ENCODE measurements at places on chromosomes 5 and 9. TPM values are rescaled to one million over a fixed set of nuclear protein-coding genes. Genes with fewer than 3 reads are reported as not detected.
A peak's percentile ranks its signal among the peaks of the same experiment; 100 is the strongest.

DNA sequence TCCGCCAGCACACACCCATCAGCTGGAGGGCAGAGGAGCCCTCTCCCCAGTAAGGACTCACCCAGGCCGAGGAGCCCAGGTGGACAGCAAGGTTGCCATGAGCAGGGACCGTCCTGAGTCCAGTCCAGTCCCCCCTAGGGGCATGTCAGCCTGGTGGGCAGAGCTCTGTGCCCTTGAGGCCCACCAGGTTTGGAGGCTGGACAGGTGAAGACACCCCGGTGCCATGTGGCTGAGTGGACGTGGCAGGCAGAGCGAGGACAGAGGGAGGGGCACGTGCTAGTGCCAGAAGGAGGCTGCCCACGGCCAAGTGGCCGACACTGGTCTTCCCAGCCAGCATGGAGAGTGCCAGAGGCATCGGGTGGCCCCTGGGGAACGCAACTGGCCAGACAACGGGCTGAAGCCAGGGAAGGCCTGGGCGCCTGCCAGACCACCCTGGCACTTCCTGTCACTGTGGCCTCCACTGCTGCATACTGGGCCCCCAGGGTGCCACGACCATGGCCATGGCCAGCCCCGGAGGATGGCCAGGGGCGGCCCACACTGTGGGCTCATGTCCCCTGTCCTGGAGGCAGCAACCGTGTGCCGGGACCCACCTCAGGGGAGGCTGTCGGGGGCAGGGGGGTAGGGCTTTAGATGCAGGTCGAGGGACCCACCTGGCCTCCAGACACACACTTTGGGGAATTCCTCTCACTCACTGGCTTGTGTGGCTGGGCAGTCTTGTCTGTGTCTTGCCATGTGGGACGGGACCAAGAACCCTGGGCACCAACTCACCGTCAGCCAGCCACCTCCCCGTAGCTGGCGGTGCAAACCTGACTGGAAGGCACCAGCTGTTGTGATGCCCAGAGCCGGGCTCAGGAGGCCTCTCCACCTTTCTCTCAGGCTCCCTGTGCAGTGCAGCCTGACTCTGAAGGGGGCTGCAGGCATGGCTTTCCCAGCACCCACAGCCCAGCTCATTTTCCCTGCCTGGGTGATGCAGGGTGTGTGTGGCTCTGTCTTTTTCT, 42.3 kb upstream of the LPCAT1 start:
- DNase-seq = no peak

DNA sequence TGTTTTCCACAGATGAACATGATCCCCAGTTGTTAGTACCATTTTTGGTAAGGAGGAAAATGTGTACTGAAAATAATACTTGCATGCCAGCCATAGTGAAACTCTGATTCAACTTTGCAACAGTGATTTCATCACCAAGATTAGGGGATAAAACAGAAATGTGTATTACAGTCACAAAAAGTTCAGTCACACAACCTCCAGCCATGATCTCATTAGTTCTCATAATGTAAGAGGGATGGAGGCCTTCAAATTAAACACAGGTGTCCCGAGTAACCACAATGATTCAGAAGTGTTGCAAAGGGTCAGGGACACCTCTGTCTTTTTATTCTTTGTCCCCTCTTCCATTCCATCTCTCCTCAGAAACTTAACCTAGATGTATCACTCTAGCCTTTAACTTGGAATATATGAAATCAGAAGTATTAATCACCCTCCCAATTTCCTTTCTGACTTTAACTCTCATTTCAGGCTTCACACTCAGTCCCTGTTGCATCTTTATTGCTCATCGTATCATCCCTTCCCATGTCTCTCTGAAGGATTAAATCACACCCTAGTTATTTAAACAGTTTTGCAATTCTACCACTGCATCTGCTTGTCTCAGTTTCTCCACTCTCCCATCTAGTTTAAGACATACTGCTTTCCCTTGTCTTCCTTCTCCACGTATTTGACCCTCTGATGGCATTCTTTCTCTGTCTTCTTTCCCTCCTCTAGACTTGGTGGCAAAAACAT, 291.2 kb downstream of the ADAMTS6 start:
- peak; percentile 90 for DNase-seq

GRCh38 chr9:134366223-134367031, 40.2 kb downstream of the RXRA start:
- DNase-seq = peak; percentile 95

The HAVCR2 gene
- total RNA-seq = not detected

The PCDHB13 gene
- total RNA-seq = 1.1 TPM

All from A172 (cell line).